ENCODE measurements at places on chromosomes 2 and 18.

- peak; percentile 9 for DNase-seq
Measured at GRCh38 chr2:118223992-118224894, 136.0 kb downstream of the INSIG2 start.

DNA sequence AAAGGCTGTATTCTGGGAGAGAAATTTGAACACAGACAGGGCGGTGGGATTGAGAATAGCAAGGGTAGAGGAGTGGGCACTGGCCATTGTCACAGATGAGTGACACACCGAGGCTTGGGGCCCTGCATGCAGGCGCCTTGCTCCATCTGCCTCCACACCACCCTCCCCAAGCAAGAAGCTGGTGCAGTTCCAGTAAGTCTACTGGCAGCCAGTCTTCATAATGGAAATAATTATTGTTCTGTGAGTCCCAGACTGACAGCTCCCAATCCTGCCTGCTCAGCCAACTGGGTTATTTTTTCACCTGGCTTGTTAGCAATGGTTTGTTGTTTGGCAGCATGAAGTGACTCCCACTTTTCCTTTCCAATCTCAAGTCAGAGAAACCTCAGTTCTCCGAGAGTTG, 13.0 kb downstream of the TTC32 start:
- DNase-seq, result no peak

DNA sequence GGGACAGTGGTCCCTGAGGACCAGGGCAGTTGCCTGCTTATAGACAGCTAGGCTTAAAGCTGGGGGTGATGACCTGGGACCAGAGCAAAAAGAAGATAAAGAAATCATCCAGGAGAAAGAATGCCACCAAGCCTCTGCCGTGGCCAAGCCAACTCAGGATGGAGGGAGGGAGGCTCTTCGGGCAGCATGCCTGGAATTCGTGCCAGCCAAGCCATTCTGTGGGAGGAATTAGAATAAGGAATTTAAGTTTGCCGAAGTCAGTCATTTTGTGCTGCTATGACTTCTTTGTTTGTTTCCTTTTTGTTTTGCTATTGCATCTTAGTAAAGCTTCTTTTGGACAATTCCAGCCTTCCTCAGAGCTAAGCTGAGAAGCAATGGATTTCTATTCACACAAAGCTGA, 124.1 kb downstream of the EN1 start:
- no peak for DNase-seq

DNA sequence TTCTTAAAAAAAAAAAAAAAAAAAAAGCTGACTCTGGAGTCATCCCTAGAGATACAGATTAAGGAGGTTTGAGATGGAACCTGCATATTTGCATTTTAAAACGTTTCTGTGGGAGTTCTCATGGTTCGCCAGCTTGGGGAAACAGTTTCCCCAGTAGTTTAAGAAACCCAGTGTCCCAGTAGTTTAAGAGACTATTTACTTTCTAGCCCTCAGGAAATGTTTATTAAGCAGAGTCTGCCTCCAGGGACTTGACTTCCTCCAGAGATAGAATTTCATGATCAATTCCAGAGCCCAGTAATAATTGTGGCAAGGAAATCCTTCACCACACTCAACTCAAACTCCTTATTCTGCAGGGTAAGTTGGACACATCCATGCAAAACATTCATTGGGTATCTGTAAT, 39.1 kb downstream of the DIPK1C start:
- DNase-seq, result no peak

DNA sequence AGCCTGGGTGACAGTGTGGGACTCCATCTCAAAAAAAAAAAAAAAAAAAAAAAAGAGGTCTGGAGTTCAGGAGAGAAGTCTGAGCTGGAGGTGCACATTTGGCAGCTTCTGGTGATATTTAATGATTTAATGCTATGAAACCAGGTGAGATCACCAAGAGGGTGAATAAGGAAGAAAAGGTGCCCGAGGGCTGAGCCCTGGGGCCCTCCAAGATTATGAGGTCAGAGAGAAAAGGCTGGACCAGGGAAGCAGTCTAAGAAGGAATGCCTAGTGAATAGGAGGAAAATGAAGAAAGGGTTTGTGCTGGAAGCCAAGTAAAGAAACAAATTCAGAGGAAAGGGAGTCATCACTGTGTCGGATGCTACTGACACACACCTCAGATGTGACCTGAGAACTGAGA, 88.0 kb upstream of the PELI1 start:
- no peak for DNase-seq
